ENCODE measurements at places on chromosomes 5 and 9.
A peak's percentile ranks its signal among the peaks of the same experiment; 100 is the strongest.

GRCh38 chr5:140267201-140267540 lies 35.7 kb downstream of the PFDN1 start:
- DNase-seq = no peak

DNA sequence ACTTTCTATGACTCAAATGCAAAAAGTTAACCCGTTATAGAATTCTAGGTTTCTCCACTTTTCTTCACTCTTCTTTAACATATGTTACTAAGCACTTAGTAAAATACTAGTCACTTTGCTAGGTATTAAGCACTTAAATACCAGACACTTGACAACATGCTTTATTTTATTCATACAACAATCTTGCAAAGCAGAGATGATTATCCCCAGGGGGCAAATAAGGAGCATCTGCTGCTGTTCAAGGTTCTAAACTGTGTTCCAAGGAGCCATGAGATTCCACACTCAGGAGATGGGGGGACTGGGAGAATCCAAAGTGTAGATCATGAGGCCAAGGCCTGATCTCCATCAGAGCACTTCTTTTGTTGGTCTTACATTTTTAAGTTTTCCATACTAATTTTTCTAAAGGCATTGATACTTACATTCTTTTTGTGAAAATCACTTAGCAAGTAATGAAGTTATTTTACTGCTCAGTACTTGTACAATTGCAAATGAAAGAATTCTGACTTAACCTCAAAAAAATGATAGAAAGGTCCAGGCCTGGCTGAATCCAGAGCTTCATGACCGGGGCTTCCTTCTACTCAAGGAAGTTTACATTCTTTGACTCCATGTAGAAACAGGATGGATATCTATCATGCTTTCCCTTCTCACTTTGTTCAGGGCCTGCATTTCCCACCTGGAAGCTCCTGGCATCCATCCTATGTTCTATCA lies 504.4 kb upstream of the WWC1 start:
- DNase-seq = no peak

DNA sequence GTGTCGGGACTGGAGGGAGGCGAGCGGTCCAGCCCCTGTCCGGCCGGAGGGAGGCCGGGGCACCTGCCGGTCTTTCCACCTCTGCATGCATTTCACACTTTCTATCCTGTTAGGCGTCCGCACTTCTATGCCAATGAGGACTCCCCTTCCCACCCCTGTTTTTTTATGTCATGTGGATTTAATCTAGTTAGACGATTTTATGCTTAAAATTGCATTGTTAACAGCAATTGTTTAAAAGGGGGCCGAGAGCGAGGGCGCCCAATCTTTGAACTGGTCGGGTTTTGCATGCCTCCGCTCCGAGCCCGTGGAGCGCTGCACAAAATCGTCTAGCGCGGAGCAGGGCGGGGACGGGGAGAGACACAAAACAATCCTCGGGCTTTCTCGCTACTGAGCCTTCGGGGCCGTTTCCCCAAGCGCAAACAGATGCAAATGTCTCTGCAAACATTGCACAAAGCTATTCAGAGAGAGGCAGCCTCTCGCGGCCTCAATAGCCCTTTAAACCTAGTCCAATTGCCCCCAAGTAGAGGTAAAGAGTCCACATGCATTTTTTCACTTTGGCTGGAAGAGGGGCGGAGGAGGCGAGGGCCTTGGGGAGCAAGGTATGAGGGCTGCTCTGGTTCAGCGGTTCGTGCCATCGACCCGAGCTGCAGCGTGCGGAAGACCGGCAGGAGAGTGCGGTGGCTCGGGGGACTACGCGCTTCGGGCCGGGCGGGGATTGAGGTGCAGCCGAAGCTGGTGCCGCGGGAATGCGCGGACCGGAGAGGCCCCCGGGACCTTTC lies 37.5 kb upstream of the TIFAB start:
- no peak for DNase-seq

DNA sequence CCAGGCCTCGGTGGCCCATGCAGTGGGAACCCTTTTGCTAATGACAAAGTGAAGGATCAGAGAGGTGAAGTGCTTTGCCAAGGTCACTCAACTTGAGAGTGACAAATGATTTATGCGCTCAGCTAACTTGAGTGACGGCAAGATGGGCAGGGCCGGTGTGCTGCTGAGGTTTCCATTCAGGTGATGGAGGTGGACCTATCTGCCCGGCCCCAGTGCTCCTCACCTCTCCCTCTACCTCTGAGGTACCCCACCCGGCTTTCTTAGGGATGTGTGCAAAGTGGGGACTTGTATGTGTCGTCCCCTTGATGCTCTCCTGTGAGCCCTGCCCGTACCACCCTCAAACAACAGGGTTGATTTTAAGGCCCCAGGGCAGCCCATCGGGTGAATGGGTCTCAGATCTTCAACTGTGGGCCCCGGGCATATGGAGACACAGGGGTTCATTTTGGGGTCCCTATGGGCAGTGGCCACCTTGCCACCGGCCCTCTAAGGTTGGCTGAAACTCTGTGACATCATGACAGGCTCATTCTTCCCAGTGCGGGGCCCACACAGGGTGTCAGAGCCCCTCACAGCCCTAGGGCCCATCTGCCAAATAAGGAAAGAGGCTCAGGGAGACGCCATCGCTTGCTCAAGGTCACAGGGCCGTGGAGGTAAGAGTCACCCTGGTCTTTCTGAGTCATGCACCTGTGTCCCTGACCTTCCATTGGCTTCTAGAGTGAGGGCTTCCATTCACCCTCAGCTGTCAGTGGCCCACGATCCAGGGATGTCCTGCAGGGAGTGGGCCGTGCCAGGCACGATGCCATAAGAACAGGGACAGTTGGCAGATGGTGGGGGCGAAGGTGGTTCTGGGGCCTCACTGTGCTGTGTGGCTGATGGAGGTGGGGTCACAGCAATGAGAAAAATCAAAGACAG lies 170.6 kb upstream of the MVB12B start:
- no peak for DNase-seq

DNA sequence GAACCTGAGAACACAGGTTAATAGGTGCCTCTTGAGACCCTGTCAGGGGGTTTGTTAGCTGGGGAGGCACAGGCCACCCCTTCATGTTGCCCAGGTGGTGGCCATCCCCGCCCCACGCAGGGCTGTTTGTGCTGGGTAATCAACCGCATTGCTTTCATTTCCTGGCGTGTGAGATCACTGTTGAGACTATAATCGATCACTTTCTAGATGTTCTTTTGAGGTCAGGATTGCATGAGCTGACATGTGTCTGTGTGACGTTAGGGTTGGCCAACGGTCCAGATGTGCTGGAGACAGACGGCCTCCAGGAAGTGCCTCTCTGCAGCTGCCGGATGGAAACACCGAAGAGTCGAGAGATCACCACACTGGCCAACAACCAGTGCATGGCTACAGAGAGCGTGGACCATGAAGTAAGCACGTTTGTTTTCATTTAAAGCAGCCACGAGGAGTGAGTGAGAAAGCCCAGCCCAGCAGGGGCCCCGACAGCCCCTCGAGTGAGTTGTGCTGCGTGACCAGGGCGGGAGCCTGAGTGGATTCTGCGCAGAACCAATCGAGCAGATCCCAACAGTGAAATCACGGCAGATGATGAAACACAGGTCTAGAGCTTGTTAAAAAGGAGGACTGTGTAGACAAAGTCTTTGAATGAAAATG lies 115.0 kb upstream of the CACNA1B start:
- DNase-seq = no peak

- DNase-seq = no peak
Observed at GRCh38 chr9:91289244-91289643, 72.5 kb downstream of the AUH start.

GRCh38 chr5:66551338-66551737 lies 44.9 kb upstream of the MAST4 start:
- DNase-seq = no peak

DNA sequence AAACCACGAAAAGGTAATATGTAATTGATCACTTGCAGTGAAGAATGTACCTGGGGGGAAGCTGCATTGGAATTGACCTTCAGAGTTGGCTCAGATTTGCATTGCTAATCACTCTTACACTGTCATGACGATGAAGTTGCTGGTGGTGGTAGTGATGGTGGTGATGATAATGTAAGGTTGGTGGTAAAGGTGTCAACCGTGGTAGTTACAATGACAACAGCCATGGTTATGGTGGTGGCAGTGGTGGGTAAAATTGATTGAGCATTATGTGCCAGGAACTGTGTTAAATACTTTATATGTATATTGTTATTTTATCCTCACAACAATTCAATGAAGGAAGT lies 282.4 kb downstream of the NR3C1 start:
- DNase-seq = no peak

GRCh38 chr9:90098408-90098807 lies 493.6 kb downstream of the GADD45G start:
- no peak for DNase-seq

- DNase-seq = no peak
Observed at GRCh38 chr5:18771097-18771610, 1136.9 kb downstream of the TAF11L14 start.

- DNase-seq = no peak
Observed at GRCh38 chr9:107462691-107463090, 26.9 kb downstream of the KLF4 start.

DNA sequence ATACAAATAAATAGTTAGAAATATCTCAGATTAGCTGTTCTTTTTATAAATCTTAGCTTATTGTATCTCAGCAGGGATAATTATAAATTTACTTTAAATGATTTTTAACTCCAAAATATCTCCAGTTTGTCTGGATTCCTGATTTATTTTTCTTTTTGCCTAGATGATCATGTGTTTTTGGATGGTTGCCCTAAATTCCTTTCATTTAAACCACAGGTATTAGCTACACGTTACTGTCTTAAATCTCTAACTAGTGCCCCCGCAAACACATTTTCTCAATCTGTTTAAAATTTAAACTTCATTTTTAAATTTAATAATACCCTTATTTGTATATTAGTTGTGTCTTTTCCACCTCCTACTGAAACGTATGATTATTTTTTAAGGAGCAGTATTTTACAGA lies 5.6 kb downstream of the FER start:
- DNase-seq = no peak

DNA sequence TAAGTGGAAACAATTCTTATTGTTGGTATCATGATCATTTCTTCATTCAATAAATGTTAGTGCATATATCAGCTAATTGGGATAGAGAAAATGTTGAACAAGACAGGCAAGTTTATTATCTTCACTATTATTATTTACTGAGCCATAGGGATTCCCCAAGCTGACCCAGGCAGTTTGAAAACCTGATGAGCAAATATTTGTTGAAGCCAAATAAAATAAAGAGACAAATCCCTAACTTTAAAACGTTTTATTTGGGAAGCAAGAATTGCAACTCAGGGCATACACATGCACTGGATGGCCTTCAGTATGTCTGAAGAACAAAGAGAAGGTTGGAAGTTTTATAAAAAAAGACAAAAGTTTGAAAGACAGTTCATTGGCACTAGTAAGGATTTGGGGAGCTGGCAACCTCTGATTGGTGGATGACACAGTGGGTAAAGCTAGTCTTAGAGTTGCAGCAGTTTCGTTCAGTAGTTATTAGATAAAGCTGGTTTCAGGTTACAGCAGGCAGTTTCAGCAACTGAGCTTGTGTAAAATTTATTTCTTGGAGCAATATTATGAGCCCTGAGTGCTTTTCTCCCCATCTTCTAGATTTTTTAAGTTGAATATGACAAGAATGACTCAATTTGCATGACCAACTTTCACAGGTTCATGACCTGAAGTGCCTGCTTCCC lies 44.7 kb upstream of the PRLR start:
- no peak for DNase-seq

GRCh38 chr9:93116072-93116961 lies 17.7 kb downstream of the NINJ1 start:
- peak; percentile 58 for DNase-seq

DNA sequence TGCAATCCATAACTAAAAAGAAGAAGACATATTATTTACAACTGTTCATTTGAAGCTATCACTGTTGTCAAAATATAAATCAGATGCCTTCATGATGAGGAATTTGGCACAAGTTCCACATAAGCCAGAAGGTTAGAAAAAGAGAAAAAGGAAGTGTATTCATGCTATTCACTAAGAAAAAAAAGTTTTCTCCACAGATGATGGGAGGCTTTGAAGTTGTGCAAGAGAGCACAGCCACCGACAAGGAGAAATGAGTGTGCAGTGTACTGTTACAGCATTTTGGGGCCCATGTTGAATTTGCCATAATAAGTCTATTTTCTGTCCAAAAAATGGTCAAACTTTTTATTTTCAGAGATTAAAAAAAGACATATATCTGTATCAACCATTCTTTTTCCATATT lies 32.9 kb upstream of the IFNK start:
- no peak for DNase-seq

DNA sequence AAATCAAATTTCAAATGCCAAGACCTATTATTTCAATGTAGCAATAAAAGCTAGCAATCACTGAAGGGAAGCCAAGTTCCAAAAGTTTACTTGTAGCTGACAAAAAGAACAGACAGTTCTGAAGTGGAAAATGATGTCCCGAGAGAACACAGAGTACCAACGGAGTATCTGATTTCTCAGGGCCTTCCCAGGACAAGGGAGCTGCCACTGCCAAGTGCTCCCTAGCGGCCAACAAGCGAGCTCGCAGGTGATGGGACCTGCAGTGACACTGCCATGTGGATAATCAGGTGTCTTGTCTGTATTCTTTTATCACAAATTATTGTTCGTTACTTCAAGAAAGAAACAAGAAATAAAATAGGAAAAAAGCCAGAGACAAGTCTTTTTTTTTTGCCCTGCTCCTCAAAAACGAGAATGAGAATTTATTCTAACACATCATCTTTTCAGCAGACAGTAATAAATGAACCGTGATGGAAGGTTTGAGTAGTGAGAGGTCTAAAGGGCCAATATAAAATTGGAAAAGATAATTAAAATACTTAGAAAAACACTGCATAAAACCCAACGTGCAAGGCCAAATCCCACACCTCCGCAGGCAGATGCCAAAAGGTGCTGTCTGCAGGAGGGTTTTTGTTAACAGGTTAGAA lies 159.4 kb downstream of the MYO10 start:
- peak; percentile 14 for DNase-seq

GRCh38 chr5:43702815-43703214 lies 99.8 kb downstream of the NNT start:
- DNase-seq = no peak

DNA sequence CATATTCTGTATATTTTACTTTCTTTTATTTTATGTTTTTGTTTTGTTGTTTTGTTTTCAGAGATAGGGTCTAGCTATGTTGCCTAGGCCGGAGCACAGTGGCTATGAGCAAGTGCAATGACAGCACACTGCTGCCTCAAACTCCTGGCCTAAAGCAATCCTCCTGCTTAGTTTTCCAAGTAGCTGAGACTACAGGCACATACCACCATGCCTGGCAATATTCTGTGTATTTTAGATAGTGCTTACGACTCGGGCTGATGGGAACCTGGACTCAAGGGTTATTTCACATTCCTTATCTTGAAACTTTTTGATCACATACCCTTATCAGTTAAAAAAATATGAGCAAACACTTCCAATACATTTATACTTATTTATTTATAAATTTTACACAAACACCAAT lies 119.0 kb upstream of the STARD4 start:
- DNase-seq = no peak

GRCh38 chr9:27340285-27340674 lies 43.3 kb upstream of the EQTN start:
- DNase-seq = no peak

- no peak for DNase-seq
Observed at GRCh38 chr9:110240198-110240597, 16.1 kb downstream of the TXN start.

Measured in NCI-H460 (cell line).